ENCODE measurements at places on chromosomes 12 and 14. TPM values are rescaled to one million over a fixed set of nuclear protein-coding genes. Genes with fewer than 3 reads are reported as not detected.

The AQP2 gene
- not detected for total RNA-seq

- no peak overlapping the region for H3K27ac ChIP-seq
- no peaks in the 10 kb centered on the region for H3K4me1 ChIP-seq
- H3K4me3 ChIP-seq = no peak overlapping the region
- H3K27me3 ChIP-seq = no peaks in the 10 kb centered on the region
- DNase-seq = no peak
- H3K36me3 ChIP-seq = no peaks in the 10 kb centered on the region
These were observed 65.2 kb downstream of the ARL6IP4 start for GRCh38 chr12:123045678-123046077.

The AHNAK2 gene
- 45.0 TPM for total RNA-seq

The SYCP3 gene
- not detected for total RNA-seq

DNA sequence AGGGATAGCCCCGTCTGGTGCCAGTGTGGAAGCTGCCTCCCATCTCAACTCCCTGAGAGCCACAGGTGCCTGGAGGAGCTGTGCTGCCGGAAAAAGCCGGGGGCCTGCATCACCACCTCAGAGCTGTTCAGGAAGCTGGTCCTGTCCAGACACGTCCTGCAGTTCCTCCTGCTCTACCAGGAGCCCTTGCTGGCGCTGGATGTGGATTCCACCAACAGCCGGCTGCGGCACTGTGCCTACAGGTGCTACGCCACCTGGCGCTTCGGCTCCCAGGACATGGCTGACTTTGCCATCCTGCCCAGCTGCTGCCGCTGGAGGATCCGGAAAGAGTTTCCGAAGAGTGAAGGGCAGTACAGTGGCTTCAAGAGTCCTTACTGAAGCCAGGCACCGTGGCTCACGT, 25.5 kb upstream of the P2RX4 start:
- no peaks in the 10 kb centered on the region for H3K36me3 ChIP-seq
- H3K27me3 ChIP-seq = no peaks in the 10 kb centered on the region
- no peak for DNase-seq
- no peaks in the 10 kb centered on the region for H3K4me1 ChIP-seq

The COCH gene
- total RNA-seq = 6.7 TPM

The SLC5A8 gene
- total RNA-seq = not detected

GRCh38 chr14:93332397-93332852, 411 bp downstream of the BTBD7 start:
- H3K4me3 ChIP-seq = peak overlapping the region; percentile 67
- DNase-seq = no peak
- H3K27ac ChIP-seq = peak overlapping the region; percentile 85
- no peaks in the 10 kb centered on the region for H3K27me3 ChIP-seq

GRCh38 chr14:61140872-61141271, 140.3 kb downstream of the TMEM30B start:
- H3K36me3 ChIP-seq = no peaks in the 10 kb centered on the region
- no peak overlapping the region for H3K4me3 ChIP-seq
- peak; percentile 29 for DNase-seq

- peaks cover 19% of the 10 kb centered on the region for H3K27me3 ChIP-seq
- no peaks in the 10 kb centered on the region for H3K4me1 ChIP-seq
- H3K27ac ChIP-seq = no peak overlapping the region
- DNase-seq = no peak
These were observed 83.3 kb downstream of the PLXNC1 start for GRCh38 chr12:94231709-94232108.

GRCh38 chr12:131378176-131378842, 332.6 kb upstream of the SFSWAP start:
- no peak overlapping the region for H3K27ac ChIP-seq
- no peak overlapping the region for H3K4me3 ChIP-seq

The CMTM5 gene
- total RNA-seq = not detected

The KCNK13 gene
- total RNA-seq = 2.2 TPM

DNA sequence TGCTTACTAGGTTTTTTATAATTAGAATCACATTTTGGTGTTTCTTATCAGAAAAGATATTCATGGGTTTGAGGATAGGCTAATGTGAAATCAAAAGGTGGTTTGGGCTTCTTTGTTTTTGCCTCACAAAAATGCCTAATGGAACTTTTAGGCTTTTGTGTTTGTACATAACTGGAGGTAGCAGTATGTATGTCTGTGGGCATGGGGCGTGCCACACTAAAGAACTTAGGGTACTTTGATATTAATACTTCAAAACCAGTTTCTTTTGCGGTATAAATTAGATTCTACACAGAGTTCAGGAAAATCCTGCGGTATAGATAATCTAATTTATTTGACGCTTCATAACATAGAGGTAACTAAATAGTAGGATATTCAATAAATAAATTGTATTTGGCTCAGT, 1.9 kb downstream of the ETV6 start:
- no peaks in the 10 kb centered on the region for H3K27me3 ChIP-seq
- H3K27ac ChIP-seq = no peak overlapping the region
- no peak overlapping the region for H3K4me3 ChIP-seq
- H3K36me3 ChIP-seq = no peaks in the 10 kb centered on the region
- H3K4me1 ChIP-seq = peaks cover 21% of the 10 kb centered on the region

The GPRC5A gene
- total RNA-seq = 305 TPM

- H3K4me3 ChIP-seq = no peak overlapping the region
- H3K36me3 ChIP-seq = no peaks in the 10 kb centered on the region
- no peak overlapping the region for H3K27ac ChIP-seq
- no peaks in the 10 kb centered on the region for H3K4me1 ChIP-seq
These were observed 148.7 kb downstream of the DICER1 start for GRCh38 chr14:95008445-95009217.

GRCh38 chr12:99087278-99087677, 442.2 kb downstream of the APAF1 start:
- H3K4me1 ChIP-seq = no peaks in the 10 kb centered on the region
- 0 out of 2 replicates have a peak, but pooled peaks cover 16% of the 10 kb centered on the region for H3K27me3 ChIP-seq
- H3K4me3 ChIP-seq = no peak overlapping the region
- H3K27ac ChIP-seq = no peak overlapping the region
- no peaks in the 10 kb centered on the region for H3K36me3 ChIP-seq
- no peak for DNase-seq

DNA sequence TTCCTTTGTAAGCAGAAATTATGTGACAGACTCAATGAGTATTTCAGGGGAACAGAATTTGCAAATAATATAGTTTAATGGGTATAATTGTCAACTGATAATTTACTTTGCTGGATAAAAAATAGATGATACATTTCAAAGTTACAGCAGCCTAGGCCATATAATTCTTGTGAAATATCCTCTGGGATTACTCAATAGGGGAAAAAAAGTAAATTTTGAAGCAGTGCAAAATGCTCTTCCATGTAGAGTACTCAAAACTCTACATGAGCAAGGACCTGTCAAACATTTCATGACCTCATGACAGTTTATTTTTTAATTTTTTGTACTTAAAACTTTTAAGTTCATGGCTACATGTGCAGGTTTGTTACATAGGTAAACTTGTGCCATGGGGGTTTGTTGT, 163.3 kb downstream of the DACT1 start:
- no peaks in the 10 kb centered on the region for H3K36me3 ChIP-seq
- H3K4me3 ChIP-seq = no peak overlapping the region
- no peak overlapping the region for H3K27ac ChIP-seq
- H3K27me3 ChIP-seq = no peaks in the 10 kb centered on the region
- no peaks in the 10 kb centered on the region for H3K4me1 ChIP-seq

- H3K27ac ChIP-seq = no peak overlapping the region
- H3K4me3 ChIP-seq = no peak overlapping the region
- no peaks in the 10 kb centered on the region for H3K36me3 ChIP-seq
- H3K27me3 ChIP-seq = no peaks in the 10 kb centered on the region
- DNase-seq = no peak
These were observed 375.9 kb downstream of the GALC start for GRCh38 chr14:87617079-87617478.

The AMN gene
- 5.7 TPM for total RNA-seq

DNA sequence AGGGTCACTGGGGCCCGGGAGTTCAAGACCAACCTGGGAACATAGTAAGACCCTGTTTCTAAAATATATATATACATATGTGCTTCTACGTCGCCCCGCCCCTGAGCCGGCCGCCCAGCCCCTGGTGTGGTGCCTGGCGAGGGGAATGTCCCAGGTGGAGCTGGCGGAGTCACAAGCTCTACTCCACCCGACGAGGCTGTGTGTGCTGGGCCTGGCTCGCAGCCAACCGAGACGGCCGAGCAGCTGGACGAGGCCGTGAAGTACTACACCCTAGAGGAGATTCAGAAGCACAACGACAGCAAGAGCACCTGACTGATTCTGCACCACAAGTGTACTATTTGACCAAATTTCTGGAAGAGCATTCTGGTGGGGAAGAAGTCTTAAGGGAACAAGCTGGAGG, 22.1 kb upstream of the ITPK1 start:
- no peak overlapping the region for H3K4me3 ChIP-seq
- DNase-seq = no peak
- H3K27ac ChIP-seq = no peak overlapping the region
- H3K27me3 ChIP-seq = no peaks in the 10 kb centered on the region

The WSB2 gene
- total RNA-seq = 97.0 TPM

The AVPR1A gene
- 0.07 TPM for total RNA-seq

The KLHL42 gene
- 21.5 TPM for total RNA-seq

GRCh38 chr12:9024512-9024911, 35.2 kb downstream of the KLRG1 start:
- H3K36me3 ChIP-seq = no peaks in the 10 kb centered on the region
- no peak overlapping the region for H3K27ac ChIP-seq
- no peak overlapping the region for H3K4me3 ChIP-seq
- H3K27me3 ChIP-seq = no peaks in the 10 kb centered on the region
- H3K4me1 ChIP-seq = no peaks in the 10 kb centered on the region

GRCh38 chr12:55728939-55729818, at the start of gene CD63:
TSS of gene CD63 (minus strand) at chr12:55729009. CDS start at chr12:55728341, 668 bp downstream.
- DNase-seq = peak; percentile 68
- H3K27me3 ChIP-seq = no peaks in the 10 kb centered on the region
- peak within 1 kb of the TSS; percentile 94 for H3K27ac ChIP-seq
- peaks cover 7% of the 10 kb centered on the region for H3K36me3 ChIP-seq
- peaks cover 55% of the 10 kb centered on the region for H3K4me1 ChIP-seq

- H3K4me3 ChIP-seq = no peak overlapping the region
- no peak overlapping the region for H3K27ac ChIP-seq
- DNase-seq = no peak
- no peaks in the 10 kb centered on the region for H3K4me1 ChIP-seq
- peaks cover 46% of the 10 kb centered on the region for H3K27me3 ChIP-seq
These were observed 414.9 kb downstream of the APAF1 start for GRCh38 chr12:99059824-99060511.

The METTL1 gene
- 56.6 TPM for total RNA-seq

DNA sequence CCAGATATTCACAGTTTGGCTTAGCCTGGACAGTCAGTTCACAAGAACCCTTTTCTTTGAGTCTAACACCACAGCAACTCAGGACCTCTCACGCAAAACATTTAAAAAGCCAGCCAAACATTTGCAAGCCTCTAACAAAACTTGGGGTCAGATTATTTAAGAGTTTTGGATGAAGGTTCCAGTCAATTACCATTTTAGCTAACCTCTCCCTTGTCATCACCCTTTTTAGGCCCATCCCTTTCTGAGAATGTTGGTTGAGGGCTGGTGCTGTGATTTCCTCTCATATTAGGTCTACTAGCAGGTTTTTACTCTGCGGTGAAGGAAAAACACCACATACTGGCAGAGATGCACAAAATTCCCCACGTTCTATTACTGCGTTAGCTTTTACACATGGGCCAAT, 20.7 kb downstream of the PAX9 start:
- H3K27me3 ChIP-seq = no peaks in the 10 kb centered on the region
- no peaks in the 10 kb centered on the region for H3K36me3 ChIP-seq
- no peaks in the 10 kb centered on the region for H3K4me1 ChIP-seq
- DNase-seq = no peak

GRCh38 chr12:86389949-86390348, 133.8 kb upstream of the MGAT4C start:
- no peaks in the 10 kb centered on the region for H3K27me3 ChIP-seq
- H3K4me3 ChIP-seq = no peak overlapping the region
- no peaks in the 10 kb centered on the region for H3K36me3 ChIP-seq
- DNase-seq = no peak
- H3K4me1 ChIP-seq = no peaks in the 10 kb centered on the region
- no peak overlapping the region for H3K27ac ChIP-seq

The OR6C74 gene
- total RNA-seq = not detected

GRCh38 chr12:49932023-49932422, 18.5 kb upstream of the AQP2 start:
- no peak for DNase-seq
- no peaks in the 10 kb centered on the region for H3K27me3 ChIP-seq
- H3K27ac ChIP-seq = no peak overlapping the region
- no peaks in the 10 kb centered on the region for H3K36me3 ChIP-seq

The DACT1 gene
- 1.6 TPM for total RNA-seq

GRCh38 chr14:38363217-38363616, 107.3 kb upstream of the CLEC14A start:
- no peaks in the 10 kb centered on the region for H3K36me3 ChIP-seq
- no peak overlapping the region for H3K4me3 ChIP-seq
- H3K4me1 ChIP-seq = no peaks in the 10 kb centered on the region
- H3K27me3 ChIP-seq = no peaks in the 10 kb centered on the region
- no peak overlapping the region for H3K27ac ChIP-seq

- no peaks in the 10 kb centered on the region for H3K4me1 ChIP-seq
- no peak overlapping the region for H3K4me3 ChIP-seq
- H3K27me3 ChIP-seq = no peaks in the 10 kb centered on the region
- no peak for DNase-seq
These were observed 246.8 kb upstream of the DAAM1 start for GRCh38 chr14:58941629-58942028.

GRCh38 chr12:49043856-49044258, 16.7 kb downstream of the KMT2D start:
- no peaks in the 10 kb centered on the region for H3K27me3 ChIP-seq
- H3K4me3 ChIP-seq = no peak overlapping the region
- peaks cover 62% of the 10 kb centered on the region for H3K36me3 ChIP-seq
- H3K4me1 ChIP-seq = no peaks in the 10 kb centered on the region
- DNase-seq = no peak
- no peak overlapping the region for H3K27ac ChIP-seq

DNA sequence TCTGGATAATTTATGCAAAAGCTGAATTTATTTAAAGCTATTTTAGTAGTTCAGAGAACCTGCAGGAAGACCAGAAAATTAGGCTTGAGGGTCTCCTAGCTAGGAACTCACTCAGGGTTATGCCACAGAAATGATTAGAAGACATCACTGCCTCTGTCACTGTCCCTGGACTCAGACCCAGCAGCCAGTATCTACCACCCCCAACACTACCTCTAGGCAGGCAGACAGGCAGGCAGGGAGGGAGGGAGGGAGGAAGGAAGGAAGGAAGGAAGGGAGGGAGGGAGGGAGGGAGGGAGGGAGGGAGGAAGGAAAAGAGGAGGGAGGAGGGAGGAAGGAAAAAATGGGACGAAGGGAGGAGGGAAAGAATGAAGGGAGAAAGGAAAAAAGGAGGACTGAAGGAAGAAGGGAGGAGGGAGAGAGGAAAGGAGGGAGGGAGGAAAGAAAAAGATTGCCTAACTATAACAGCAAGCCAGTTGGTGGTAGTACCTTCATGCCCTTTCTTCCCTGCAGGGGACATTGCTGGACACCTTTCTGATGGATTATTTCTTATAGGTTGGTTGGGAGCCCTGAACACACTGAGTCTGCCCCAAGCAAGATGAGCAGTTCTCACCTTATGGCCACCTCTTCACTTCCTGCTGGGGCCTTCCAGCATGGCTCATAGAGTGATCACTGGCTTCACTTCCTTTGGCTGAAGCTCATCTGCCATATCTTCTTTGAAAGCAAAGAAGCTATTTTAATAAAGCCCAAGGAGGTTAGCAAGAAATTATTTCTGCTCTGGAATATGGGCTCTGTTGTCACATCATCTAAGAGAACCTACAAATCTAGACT, 49.7 kb downstream of the KICS2 start:
- peaks cover 37% of the 10 kb centered on the region for H3K4me1 ChIP-seq
- peak overlapping the region; percentile 30 for H3K4me3 ChIP-seq
- no peak for DNase-seq
- peak overlapping the region; percentile 5 for H3K27ac ChIP-seq
- H3K27me3 ChIP-seq = no peaks in the 10 kb centered on the region

The ASCL1 gene
- not detected for total RNA-seq
